Stimulated activated CD4-positive, alpha-beta T cell treated with anti-CD3 and anti-CD28 coated beads, Interleukin-4, amount 100 ng/mL, for 24 hours (primary cell): ENCODE measurements at places on chromosomes 3 and 15.

DNA sequence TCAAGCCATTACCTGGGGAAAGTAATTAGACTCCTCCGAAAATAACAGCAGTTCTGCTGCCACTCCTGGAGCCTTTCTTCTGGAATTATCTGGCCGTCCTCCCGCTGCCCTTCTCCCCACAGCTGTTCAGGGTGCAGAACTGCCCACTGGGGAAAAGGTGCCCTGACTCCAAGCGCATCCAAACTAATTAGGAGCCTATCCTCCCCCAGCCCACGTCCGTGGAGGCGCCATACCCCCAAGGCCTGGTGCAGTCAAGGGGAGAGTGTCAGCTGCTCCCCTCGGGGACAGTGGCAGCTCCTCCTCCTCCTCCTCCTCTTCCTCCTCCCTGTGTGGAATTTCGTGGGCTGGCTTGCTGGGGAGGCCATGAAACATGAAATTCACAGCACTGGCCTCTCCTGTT lies 177.2 kb downstream of the XXYLT1 start:
- DNase-seq: no peak

GRCh38 chr3:124269619-124270018 lies 277.7 kb upstream of the ROPN1 start:
- no peak for DNase-seq

- no peak for DNase-seq
Measured at GRCh38 chr15:49452595-49452994, 29.6 kb downstream of the FGF7 start.

GRCh38 chr3:76585794-76586392 lies 454.0 kb upstream of the ROBO2 start:
- DNase-seq: no peak

- DNase-seq: no peak
Measured at GRCh38 chr15:34501131-34501530, 63.5 kb upstream of the GOLGA8A start.

DNA sequence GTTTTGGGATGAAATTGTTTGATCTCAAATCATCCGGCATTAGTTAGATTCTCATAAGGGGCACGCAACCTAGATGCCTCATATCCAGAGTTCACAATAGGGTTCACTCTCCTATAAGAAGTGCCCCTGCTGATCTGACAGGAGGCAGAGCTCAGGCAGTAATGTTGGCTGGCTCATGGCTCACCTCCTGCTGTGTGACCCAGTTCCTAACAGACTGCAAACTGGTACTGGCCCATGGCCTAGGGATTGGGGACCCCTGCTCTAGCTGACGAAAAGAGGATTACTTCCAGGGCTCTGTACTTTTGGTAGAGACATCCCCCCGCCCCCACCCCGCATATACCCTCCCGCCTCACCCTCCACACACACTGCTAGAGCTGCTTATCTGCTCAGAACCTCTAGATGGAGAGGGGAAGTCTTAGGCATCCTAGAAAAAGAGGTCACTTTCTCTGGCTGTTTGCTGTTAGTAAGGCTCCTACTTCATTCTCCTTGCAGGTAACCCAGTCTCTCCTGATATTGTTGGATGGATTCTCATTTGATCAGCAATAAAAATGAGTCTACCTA lies 923.1 kb downstream of the CADM2 start:
- DNase-seq: no peak

GRCh38 chr3:176412771-176413170 lies 784.5 kb downstream of the TBL1XR1 start:
- DNase-seq: no peak

GRCh38 chr15:58419803-58420524 lies 11.8 kb upstream of the LIPC start:
- no peak for DNase-seq

DNA sequence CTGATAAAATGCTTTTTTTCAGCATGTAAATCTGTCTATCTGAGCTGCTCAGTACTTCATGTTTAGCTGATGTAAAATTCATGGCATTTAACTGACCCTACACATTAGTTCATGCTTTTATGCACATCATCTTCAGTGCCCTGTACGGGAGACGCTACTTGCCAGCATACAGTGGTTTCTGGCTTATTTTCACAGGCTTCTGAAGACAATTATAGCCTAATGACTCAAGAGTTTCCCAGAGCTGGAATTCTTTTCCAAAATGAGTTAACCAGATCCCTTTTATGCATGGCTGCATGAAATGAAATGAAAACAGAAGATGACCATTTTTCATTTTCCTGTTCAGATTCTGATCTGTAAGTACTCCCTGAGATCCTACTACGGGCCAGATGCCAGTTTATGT lies 1061.5 kb downstream of the ROBO2 start:
- DNase-seq: no peak

- DNase-seq: no peak
Measured at GRCh38 chr3:69890691-69891090, 108.8 kb upstream of the SAMMSON start.

GRCh38 chr3:193997228-193998122 lies 138.5 kb upstream of the HES1 start:
- no peak for DNase-seq

DNA sequence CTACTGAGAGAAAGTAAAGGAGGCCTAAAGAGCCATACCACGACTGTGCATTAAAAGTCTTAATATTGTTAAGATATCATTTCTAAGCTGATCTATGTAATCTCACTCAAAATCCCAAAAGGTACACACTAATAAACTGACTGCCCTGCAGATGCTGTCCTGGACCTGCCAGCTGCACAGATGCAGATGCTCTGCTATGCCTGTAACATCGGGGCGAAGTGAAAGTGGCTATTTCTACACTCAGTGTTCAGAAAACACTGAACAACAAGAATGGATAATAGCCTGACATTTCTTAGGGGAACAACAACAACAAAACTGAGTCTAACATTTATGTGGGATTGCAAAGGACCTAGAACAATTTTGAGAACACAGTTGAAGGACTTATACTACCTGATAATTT lies 31.9 kb downstream of the RAD18 start:
- no peak for DNase-seq

- DNase-seq: no peak
Measured at GRCh38 chr3:41794748-41795589, 166.9 kb downstream of the ULK4 start.

GRCh38 chr3:15787941-15788340 lies 9.8 kb downstream of the ANKRD28 start:
- no peak for DNase-seq

DNA sequence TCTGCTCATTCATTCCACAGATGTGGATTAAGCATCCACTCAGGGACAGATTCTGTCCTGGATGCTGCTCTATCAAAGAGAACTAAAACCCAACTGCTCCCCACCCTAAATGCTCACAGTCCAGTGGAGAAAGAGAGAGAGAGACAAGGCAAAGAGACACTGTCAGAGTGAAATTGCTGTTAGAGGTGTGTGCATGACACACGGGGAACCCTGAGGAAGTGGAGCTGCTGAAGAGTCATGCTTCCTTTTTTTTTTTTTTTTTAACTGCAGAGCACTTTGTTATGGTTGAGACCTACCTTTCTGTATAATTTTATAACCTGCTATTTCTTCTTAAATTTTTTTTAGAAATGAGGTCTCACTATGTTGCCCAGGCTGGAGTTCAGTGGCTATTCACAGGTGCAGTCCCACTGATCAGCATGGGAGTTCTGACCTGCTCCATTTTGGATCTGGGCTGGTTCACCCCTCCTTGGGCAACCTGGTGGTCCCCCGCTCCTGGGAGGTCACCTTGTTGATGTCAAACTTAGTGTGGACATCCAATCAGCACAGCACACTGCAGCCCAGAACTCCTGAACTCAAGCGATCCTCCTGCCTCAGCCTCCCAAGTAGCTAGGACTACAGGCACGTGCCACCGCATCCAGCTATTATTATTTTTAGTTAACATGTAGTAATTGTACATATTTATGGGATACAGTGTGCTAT lies 18.2 kb upstream of the PSTPIP1 start:
- DNase-seq: no peak

DNA sequence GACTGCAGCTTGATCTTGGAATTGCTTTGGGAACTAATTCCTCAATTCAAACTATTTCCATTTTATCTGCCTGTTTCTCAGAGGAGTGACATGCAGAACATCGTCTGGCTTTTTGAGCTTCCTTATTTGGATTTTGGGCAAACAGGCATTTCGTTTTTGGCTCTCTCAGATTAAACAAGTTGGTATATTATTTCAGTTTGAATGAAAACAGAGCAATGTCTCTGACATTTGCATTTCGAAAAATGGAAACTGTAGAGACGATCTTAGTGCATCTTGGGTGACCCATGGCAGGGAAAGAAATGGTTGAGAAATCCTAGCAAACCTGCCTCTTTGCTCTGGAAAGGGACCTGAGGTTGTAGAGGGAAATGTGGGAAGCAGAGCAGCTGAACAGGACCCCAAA lies 33.0 kb upstream of the SNRK start:
- no peak for DNase-seq

DNA sequence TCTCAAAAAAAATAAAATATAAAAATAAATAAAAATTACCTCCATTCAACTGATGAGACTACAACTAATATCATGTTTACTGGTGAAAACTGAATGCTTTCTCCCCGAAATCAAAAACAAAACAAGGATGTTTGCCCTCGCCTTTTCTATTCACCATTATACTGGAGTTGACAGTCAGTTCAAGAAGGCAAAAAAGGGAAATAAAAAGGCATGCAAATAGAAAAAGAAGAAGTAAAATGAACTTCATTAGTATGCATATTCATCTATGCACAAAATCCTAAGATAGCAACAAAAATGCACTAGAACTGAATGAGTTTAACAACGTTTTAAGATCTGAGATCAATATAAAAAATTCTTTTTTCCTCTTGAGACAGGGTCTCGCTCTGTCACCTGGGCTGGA lies 72.7 kb upstream of the FAM174B start:
- DNase-seq: no peak

GRCh38 chr15:84872009-84872910 lies 12.2 kb upstream of the SLC28A1 start:
- DNase-seq: no peak

- DNase-seq: no peak
Measured at GRCh38 chr15:60901647-60902046, 327.5 kb downstream of the RORA start.

- DNase-seq: no peak
Measured at GRCh38 chr3:139454346-139454745, 22.0 kb downstream of the RBP2 start.

GRCh38 chr15:65306551-65306950 lies 2.1 kb downstream of the RNU5B-1 start:
- DNase-seq: no peak

- peak; percentile 42 for DNase-seq
Measured at GRCh38 chr3:27659279-27660021, 62.7 kb downstream of the EOMES start.
